NB4 (cell line): ENCODE measurements at places on chromosomes 3 and 15.
A peak's percentile ranks its signal among the peaks of the same experiment; 100 is the strongest.

DNA sequence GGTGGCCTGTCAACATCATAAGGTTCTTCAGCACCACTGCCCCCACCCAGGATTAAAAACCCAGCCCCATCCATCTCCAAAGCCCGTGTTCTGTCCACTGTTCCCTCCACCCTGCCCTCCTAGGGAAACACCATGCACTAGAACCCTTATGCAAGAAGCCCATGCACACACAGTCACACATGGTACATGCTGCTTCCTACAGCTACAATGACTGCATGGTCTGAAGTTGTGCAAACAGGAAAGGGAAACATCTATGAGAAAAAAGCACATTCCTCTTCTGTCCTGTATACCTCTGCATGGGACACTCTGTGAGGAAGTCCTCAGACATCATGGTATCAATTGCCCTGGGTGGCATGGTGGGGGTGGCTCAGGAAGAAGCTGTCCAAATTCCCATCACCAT, 108.6 kb upstream of the MRPS22 start:
- peak; percentile 34 for DNase-seq

DNA sequence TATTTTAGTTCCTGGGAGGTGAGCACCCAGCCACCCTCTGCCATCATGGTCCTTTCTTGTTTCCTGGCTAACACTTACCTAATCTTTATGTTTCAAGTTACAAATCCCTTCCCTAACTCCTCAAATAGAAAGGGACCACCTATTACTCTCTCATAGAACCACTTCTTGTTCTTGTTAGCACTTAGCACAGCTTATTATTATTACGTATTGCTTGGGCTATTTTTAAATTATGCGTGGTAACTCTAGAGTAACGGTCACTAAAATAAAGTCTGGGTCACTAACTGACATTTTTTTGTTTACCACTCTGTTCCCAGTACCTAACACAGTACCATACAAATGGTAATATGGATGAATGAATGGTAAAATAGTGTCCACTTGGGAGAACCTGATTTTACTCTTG, 141.9 kb downstream of the LRTM1 start:
- no peak for DNase-seq

DNA sequence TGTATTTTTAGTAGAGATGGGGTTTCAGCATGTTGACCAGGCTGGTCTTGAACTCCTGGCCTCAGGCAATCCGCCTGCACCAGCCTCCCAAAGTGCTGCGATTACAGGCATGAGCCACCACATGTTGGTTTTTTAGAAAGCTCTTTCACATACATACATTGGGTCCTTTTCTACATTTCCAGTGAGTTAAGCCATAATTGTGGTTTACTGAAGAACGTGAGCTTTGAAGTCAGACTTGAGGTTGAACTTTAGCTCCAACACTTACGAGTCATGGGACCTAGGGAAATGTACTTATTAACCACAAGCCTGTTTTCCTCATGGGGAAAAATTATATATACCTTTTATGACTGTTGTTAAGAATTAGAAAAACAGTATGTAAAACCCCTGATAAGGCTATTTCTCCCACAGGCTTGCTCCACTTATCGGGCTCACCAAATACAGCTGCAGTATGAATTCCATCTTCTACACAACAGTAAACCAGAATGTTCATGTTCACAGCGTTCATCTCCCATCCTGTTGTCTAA, 39.0 kb downstream of the GPR160 start:
- DNase-seq = peak; percentile 45

DNA sequence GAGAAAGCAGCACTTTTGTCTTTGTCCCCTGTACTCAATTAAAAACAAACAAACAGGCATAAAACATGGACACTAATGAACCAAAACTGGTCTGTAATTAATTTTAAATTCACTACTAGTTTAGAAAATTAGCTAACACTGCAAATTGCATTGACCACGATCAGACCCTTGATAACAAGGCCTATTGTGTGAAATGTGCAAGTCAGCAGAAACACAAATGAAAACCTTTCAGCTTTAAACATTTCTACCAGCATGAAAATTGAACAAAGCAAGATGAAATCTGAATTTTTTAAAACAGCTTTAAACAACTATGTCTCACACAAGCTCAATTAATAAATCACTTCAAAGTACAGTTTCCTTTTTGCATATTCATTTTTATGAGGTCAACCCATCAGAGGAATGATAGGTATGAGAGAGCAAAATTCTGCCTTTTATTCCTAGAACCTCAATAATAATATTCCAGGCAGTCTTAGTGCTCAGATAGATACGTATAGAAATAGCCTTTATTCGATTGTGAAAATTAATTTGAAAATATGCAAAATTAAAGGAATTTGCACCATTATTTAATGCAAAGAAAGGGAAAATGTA, 27.0 kb upstream of the CHMP2B start:
- DNase-seq = no peak

DNA sequence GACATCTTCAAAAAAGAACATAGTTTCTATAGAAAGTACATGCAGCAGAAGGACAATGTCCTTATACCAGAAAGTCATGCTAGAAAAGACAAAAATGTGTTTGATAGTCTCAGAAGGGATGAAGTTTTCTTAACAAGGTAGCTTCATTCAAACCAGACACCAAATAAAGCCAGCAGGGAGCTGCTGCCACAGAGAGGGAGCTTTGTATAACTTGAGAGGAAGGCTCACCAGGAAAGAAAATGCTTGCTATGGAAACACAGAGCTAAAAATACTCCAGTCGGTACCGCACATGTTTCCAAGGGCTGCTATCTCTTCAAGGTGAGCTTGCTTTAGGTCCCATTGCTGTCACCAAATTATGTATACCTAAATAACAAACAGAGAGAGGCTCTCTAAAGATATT, 1074.8 kb upstream of the ALCAM start:
- DNase-seq = no peak
